Effector memory CD8-positive, alpha-beta T cell (primary cell): ENCODE measurements at places on chromosomes 16 and 17.

DNA sequence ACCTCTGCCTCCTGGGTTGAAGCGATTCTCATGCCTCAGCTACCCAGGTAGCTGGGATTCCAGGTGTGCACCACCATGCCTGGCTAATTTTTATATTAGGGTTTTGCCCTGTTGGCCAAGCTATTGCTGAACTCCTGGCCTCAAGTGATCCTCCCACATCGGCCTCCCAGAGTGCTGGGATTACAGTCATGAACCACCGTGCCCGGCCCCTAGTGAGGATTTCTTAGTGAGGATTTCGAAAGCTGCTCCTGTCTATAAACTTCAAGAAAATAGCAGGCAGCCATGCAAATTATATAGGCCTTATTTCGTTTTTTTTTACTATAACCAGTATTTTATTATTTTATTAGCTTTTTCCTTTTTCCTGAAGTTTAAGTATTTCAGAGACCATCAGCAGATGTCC lies 41.6 kb downstream of the EPN2 start:
- no peak overlapping the region for H3K27ac ChIP-seq
- H3K4me1 ChIP-seq = peaks cover 1% of the 10 kb centered on the region
- H3K4me3 ChIP-seq = no peak overlapping the region
- DNase-seq = no peak
- H3K36me3 ChIP-seq = peaks cover 3% of the 10 kb centered on the region

DNA sequence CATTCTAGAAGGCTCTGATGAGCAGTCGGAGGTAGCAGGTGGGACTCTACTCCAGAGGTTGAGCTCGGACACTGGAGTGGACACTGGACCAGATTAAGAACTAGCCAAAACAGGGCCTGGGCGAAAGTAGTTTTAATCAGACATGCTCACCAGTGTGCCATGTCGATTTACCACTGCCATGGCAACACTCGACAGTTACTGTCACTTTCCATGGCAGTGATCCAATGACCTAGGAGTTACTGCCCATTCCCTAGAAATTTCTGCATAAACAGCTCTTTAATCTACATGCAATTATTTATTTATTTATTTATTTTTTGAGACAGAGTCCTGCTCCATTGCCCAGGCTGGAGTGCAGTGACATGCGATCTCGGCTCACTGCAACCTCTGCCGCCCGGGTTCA lies 7.2 kb upstream of the METTL9 start:
- no peak overlapping the region for H3K4me3 ChIP-seq
- H3K27ac ChIP-seq = no peak overlapping the region
- H3K4me1 ChIP-seq = no peaks in the 10 kb centered on the region

GRCh38 chr17:9670596-9670995 lies 25.3 kb downstream of the USP43 start:
- H3K36me3 ChIP-seq = no peaks in the 10 kb centered on the region
- no peak overlapping the region for H3K27ac ChIP-seq
- no peak for DNase-seq
- H3K4me3 ChIP-seq = no peak overlapping the region
- peaks cover 28% of the 10 kb centered on the region for H3K27me3 ChIP-seq

DNA sequence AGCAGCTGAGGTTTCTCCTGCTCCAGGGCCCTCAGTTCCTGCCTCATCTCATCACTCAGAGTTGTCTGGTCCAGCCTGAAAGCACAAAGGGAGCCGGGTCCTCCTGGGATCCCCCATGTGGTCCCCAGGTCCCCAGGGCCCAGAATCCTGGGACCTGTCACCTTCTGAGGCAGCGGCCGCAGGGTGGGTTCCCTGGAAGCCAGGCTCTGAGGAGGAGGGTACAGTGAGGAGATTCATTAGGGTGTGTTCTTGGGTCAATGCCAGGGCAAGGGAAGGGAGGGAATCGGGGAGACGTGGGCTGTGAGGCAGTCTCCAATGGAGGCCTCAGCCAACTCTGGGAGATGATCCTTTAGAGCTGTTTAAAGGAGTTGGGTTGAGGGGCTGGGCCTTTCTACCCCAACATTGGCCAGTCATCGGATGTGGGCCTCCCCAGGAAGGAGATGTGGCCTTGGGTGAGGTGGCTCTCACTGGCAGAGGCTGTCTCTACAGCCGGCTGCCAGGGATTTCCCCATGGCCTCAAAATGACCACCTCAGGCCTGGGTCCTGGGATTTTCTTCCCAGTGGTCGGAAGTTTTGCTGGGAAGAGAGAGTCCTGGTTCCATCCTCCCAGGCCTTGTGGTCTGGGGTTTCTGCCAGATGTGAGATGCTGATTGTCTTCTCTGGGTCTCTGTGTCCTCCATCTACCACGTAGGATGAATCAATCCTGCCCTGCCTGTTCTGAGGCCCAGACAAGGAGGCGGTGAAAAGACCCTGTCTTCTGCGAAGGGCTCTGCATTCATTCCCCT lies 47.3 kb downstream of the NLRP1 start:
- no peaks in the 10 kb centered on the region for H3K27me3 ChIP-seq
- H3K36me3 ChIP-seq = peaks cover 93% of the 10 kb centered on the region
- H3K27ac ChIP-seq = peak overlapping the region; percentile 86
- DNase-seq = no peak
- no peak overlapping the region for H3K4me3 ChIP-seq
- peaks cover 4% of the 10 kb centered on the region for H3K4me1 ChIP-seq

DNA sequence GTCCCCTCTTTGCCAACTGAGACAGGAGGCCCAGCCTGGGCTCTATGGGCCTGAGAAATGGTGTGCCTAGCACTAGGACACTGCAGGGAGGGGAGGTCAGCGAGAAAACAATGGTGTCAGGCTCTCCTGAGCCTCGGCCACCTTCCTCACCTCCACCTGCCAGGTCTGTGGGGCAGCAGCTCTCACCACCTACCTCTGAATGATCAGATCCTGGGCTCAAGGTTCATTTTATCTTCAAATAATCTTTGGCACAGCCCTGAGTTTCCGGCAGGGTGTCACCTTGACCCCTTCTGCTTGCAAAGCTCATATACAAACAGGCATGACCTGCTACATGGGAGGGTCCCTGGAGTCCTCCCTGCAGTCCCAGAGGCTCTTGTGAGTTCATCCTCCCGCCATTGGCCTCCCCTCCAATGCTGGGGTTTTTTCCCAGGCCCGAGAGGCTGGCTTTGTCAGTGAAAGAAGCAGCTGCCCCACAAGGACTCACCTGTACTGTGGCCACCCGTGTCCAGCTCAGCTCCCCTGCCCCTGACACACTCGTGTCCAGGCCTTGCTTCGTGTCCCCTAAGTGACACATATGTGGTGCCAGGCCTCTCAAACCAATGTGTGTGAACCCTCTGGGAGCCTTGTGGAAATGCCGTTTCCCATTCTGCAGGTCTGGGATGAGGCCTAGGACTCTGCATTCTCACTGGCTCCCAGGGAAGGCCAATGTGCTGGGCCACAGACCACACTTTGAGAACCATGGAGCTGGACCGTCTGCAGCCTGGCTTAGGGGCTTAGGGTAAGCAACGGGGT lies 176.8 kb upstream of the CIBAR2 start:
- no peak overlapping the region for H3K27ac ChIP-seq
- H3K36me3 ChIP-seq = no peaks in the 10 kb centered on the region
- no peaks in the 10 kb centered on the region for H3K4me1 ChIP-seq
- DNase-seq = no peak

DNA sequence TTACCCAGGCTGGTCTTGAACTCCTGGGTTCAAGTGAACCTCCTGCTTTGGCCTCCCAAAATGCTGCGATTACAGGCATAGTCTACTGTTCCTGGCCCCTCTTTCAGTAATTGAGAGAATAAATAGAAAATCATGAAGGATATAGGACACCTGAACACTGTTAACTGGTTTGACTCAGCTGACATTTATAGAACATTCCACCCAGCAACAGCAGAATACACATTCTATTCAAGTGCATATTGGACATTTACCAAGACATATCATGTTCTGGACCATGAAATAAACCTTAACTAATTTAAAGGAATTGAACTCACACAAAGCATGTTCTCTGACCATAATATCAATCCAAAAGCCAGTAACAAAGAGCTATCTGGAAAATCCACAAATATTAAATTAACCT lies 19.8 kb upstream of the BAIAP2 start:
- peaks cover 4% of the 10 kb centered on the region for H3K36me3 ChIP-seq
- H3K4me3 ChIP-seq = no peak overlapping the region

DNA sequence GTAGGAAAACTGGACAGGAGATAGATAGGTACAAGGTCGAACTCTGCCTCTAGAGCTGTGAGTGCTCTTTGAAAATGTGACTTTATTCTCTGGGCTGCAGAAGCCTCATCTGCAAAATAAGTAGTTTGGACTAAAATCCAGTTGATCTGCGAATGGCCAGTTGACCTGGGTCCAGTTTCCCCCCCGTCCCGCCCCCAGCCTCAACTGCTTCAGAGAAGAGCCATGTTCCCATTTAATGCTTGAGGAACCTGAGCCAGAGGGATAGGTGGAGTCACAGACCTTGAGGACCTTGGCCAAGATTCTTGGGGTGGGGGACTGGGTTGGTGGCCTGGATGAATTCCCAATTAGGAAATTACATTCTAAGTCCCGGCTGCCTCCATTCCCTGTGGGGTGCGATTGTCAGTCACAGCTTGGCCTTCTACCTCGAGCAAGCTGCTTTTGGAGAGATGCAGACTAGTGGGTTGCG lies 14.1 kb downstream of the TBX2 start:
- peaks cover 6% of the 10 kb centered on the region for H3K36me3 ChIP-seq
- H3K27ac ChIP-seq = no peak overlapping the region
- peak overlapping the region; percentile 73 for H3K4me3 ChIP-seq
- H3K27me3 ChIP-seq = peaks cover 51% of the 10 kb centered on the region
- peaks cover 9% of the 10 kb centered on the region for H3K4me1 ChIP-seq

DNA sequence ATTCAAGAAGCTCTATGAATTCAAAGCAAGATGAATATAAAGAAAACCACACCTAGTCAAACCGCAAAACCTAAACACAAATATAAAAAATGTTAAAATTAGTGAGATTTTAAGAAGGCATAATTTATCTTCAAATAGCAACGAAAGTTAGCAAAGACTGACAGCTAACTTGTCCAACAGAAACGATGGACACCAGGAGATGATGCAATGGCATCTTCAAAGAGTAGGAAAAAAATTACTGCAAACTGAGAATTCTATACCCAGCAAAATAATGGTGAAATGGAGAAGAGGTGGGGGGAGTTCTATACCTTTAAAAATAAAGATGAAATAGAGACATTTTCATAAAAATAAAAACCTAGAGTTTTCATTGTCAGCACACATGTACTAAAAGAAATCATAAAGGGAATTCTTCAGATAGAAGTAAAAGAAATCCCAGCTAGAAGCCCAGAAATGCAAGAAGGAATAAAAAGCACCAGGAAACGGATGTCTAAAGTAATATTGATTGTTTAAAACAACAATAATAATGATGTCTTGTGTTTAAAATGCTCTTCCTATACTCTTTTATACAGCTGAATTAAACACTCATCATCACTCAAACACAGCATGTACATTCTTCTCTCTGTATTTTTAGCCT lies 24.6 kb upstream of the TANC2 start:
- H3K36me3 ChIP-seq = no peaks in the 10 kb centered on the region
- no peak overlapping the region for H3K27ac ChIP-seq

GRCh38 chr17:80030730-80031410 lies 4.8 kb downstream of the TBC1D16 start:
- peaks cover 6% of the 10 kb centered on the region for H3K4me1 ChIP-seq
- DNase-seq = no peak
- H3K27ac ChIP-seq = no peak overlapping the region
- no peak overlapping the region for H3K4me3 ChIP-seq

GRCh38 chr17:27621536-27621935 lies 9.5 kb upstream of the LGALS9 start:
- H3K27ac ChIP-seq = no peak overlapping the region
- peaks cover 38% of the 10 kb centered on the region for H3K36me3 ChIP-seq

DNA sequence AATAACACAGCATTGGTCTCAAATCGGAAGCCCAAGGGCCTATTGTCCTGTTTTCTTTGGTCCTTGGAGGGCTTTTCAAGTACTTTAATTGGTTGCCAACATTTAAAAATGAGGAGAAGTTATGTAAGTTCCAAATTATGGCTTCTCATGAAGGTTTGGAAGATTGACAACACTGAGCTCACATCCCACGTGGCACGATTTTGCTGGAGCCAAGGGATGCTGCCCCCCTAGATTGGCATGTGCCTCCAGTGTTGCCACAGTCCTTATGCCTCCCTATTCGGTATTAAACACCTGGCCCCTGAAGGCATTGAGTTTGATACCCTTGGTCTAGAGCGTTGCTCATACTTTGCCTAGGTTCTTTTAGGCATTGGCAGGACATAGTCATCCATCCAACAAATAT lies 108.0 kb downstream of the ZNF18 start:
- H3K27me3 ChIP-seq = peaks cover 5% of the 10 kb centered on the region
- H3K36me3 ChIP-seq = no peaks in the 10 kb centered on the region
- H3K4me3 ChIP-seq = no peak overlapping the region
- no peak overlapping the region for H3K27ac ChIP-seq
- DNase-seq = no peak

DNA sequence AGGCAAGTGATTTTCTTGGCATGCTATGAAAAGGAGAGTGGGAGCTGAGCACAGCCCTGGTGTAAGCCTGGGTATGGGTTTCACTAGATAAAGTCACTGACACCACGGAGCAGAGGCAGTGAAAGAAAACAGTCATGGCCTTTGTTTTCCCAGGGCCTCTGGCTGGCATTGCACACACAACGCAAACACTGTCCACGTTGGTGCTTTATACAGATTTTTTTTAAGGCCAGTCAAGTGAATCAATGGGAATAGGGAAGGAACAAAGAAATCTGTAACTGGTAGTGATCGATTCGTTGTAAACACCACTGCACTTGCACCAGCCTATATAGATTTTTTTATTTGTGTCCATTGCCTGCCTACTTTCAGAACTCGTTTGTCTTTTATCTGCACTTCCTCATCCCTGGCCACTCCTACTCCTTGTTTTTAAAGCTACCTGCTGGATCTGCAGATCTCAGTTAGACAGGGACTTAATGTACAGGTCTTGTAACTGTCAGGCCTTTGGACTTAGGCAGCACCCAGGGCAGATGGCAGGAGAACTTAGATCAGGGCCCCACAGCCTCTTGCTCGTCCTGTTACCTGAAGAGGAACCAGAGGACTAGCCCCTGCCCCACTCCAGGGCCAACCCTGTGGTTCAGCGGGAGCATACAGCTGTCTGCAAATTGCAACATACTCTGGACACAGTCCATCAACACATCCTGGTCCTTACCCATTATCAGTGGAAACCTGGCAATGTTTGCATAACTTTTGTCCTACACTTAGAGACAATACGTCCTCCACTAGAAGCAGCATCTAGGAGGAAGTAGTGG lies 10.6 kb upstream of the TMIGD1 start:
- no peak overlapping the region for H3K4me3 ChIP-seq
- H3K27me3 ChIP-seq = no peaks in the 10 kb centered on the region
- peaks cover 5% of the 10 kb centered on the region for H3K4me1 ChIP-seq
- no peak overlapping the region for H3K27ac ChIP-seq
- DNase-seq = no peak

GRCh38 chr16:2719328-2720063 lies 528 bp downstream of the PRSS27 start:
- H3K27me3 ChIP-seq = peaks cover 6% of the 10 kb centered on the region
- H3K4me3 ChIP-seq = peak overlapping the region; percentile 82
- H3K36me3 ChIP-seq = peaks cover 10% of the 10 kb centered on the region
- H3K27ac ChIP-seq = peak overlapping the region; percentile 76
- DNase-seq = no peak
- H3K4me1 ChIP-seq = peaks cover 5% of the 10 kb centered on the region
